ENCODE measurements at places on chromosomes 7 and 10. TPM values are rescaled to one million over a fixed set of nuclear protein-coding genes. Genes with fewer than 3 reads are reported as not detected.

The ACTL6B gene
- not detected for total RNA-seq

The KIF20B gene
- total RNA-seq = 0.37 TPM

The PCLO gene
- total RNA-seq = 9.8 TPM

The CYP2E1 gene
- not detected for total RNA-seq

The TSC22D4 gene
- 57.5 TPM for total RNA-seq

The OR2A1 gene
- total RNA-seq = not detected

The AKR1C8 gene
- total RNA-seq = 1.4 TPM
